ENCODE measurements at places on chromosomes 2 and 18.
A peak's percentile ranks its signal among the peaks of the same experiment; 100 is the strongest.

GRCh38 chr2:18200771-18201170 is 322.3 kb downstream of the KCNS3 start:
- DNase-seq, result no peak

GRCh38 chr2:208179028-208179609 is 10.7 kb downstream of the C2orf80 start:
- no peak for DNase-seq

- peak; percentile 63 for DNase-seq
Observed at GRCh38 chr2:191051825-191052778, 38.1 kb upstream of the STAT1 start.

- no peak for DNase-seq
Observed at GRCh38 chr2:175612280-175612679, 389.8 kb downstream of the LNPK start.

GRCh38 chr18:10792181-10792580 is 266.4 kb downstream of the NAPG start:
- DNase-seq, result no peak

DNA sequence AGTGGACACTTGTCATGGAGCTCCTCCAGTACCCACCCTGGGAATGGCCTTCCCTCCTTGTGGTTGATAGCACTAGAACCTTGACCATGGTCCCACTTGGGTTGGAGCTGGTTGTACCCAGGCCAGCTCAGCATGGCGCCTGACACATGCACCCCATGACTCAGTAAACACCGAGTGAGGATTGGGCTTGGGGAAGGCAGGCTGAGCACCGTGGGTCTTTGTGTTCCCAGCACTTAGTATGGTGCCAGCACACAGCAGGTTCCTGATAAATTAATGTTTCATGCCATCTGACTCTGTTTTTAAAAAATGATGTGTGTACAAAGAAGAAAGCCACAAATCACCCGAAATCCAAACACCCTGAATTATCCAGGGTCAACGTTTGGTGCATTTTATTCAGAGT is 69.8 kb downstream of the CIB4 start:
- no peak for DNase-seq

GRCh38 chr2:150166313-150167051 is 321.0 kb downstream of the RND3 start:
- DNase-seq, result no peak

GRCh38 chr2:20176760-20177159 is 48.2 kb downstream of the SDC1 start:
- no peak for DNase-seq

GRCh38 chr2:768451-768850 is 91.2 kb upstream of the TMEM18 start:
- no peak for DNase-seq

GRCh38 chr2:12543978-12544558 is 172.7 kb upstream of the TRIB2 start:
- DNase-seq, result no peak

DNA sequence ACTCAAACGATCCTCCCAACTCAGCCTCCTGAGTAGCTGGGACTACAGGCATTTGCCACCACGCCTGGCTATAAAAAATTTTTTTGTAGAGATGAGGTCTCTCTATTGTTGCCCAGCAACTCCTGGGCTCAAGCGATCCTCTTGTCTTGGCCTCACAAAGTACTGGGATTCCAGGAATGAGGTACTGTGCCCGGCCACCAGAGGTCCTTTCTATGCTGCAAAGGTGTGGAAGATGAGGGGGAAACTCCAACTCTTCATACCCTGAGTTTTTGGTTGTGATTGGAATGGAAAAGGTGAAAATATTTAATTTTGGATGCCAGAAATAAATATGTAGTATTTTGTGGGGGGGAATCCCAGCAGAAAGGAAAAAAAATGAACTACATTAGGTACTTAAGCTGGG is 36.0 kb downstream of the MRPL33 start:
- peak; percentile 15 for DNase-seq

GRCh38 chr2:121888189-121888557 is 132.7 kb downstream of the TSN start:
- DNase-seq, result peak; percentile 67

DNA sequence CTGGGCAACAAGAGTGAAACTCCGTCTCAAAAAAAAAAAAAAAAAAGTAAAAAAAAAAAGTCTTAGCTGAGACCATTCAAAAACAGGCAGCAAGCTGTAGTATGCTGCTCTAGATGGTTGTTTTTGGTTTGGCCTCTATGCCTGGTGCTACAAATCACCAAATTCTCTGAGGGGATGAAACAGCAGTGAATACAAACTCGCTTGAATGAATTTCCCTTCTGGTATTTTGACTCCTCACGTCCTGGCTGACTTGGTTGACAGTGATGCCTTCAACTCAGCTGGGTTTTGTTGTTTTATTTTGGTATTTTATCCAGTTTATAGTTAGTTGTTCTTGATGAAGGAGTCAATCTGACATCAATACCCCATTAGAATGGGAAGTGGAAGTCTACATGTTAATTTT is 3.3 kb upstream of the TCF7L1 start:
- no peak for DNase-seq

- DNase-seq, result no peak
Observed at GRCh38 chr2:85806358-85807118, 52.7 kb downstream of the ATOH8 start.

DNA sequence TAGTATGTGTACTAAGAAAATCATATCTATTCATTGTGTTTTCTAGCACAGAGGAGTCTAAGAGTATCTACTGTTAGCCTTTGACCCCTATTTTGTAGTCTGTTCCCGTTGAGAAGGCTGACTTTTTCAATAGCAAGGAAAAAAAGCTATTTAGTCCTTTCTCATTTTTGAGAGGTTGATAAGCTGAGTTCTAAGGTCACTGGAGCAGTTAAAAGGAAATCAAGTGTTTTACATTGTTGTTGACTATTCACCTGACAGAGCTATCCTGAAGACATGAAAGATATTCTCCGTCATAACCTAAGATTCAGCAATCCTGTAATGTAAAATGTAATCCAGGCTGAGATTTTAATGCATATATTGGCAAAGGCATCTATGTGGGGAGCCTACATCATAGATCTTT is 280.3 kb upstream of the NRP2 start:
- DNase-seq, result no peak

- no peak for DNase-seq
Observed at GRCh38 chr2:169110916-169111315, 41.6 kb downstream of the DHRS9 start.

DNA sequence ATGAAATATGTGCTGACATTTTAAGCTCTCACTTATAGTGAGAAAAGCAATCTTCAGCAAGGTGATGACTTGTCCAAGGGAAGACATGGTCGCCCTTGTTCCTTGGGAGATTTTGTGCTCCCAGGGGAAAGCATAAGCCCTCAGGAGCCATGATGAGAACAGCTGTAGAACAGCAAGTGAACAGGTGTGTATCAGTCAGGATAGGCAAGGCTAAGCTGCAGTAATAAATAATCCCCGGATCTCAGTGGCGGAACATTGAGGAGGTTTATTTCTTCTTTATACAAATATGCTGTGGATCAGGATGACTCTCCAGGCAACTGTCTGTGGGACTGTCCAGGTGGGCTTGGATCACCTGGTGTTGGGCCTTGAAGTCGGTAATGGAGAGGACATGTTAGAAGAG is 103.1 kb downstream of the MSH2 start:
- no peak for DNase-seq

GRCh38 chr2:171404719-171405118 is 29.1 kb downstream of the METTL8 start:
- no peak for DNase-seq

DNA sequence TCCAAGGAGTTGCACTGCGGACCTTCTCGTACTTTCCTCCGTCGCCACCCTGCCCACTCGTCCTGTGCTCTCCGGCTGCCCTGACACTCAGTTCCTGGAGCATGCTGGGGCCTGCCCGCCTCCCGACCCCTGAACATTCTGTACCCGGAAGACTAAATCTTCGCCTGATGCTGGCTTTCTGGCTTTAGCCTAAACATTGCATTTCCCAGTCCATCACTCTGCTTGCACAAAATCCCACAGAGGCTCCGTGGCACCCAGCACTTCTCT is 550 bp upstream of the SFXN5 start:
- no peak for DNase-seq

DNA sequence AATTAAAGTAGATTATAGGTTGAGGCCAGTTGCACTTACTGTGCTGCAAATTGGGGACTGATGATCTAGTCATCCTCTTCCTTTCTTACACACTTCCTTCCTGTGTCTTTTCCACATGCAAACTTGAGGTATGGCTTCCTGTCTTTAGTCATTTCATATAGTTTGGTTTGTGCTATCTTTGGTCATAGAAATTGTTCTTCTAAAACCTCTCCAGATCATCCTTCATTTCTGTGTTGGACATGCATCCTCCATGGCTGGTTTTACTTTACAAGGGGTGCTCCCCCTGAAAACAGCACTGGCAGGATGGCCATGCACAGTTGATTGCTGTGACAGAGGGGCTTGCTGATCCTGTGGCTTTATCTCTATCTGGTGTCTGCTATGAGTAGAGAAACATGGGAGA is 36.5 kb downstream of the MGAT5 start:
- no peak for DNase-seq

DNA sequence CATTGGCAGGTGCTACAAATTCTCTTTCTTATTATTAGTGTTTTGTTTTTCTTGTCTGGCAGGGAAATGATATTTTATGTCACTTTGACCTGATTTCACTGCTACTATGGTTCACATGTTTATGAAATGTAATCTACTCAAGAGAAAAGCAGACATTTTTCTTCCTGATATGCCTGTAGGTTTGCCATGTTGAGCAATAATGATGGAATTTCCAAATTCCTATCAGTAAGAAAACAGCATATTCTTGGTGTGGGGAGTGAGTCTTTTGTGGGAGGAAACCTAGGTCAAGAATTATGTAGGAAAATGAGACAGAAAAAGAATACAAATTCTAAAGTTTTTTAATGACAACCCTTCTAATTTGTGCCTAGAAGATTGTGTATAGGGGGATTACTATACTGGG is 356.4 kb downstream of the SLC4A3 start:
- no peak for DNase-seq

- peak; percentile 77 for DNase-seq
Observed at GRCh38 chr2:239399433-239399920, 1.3 kb downstream of the HDAC4 start.

- DNase-seq, result no peak
Observed at GRCh38 chr2:223084873-223085272, 32.9 kb downstream of the KCNE4 start.

DNA sequence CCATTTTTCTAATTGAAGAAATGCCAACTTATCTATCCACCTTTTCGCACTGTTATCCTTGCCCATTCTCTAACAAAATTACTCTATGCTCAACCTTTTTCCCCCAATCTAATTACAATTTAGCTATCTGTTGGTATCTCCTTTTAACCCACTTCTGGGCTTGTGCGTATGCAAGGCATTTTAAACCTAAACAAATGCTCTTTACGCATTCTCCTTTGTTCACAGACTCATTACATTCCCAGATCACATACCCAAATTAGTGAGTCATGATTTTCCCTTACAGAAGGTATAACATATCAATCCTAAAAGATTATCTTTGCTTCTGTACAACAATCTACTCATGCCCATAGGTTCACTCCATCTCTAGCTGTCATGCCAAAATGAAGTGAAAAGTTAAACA is 71.7 kb upstream of the LYPD1 start:
- no peak for DNase-seq

GRCh38 chr18:56161566-56162260 is 476.7 kb downstream of the TXNL1 start:
- no peak for DNase-seq

- DNase-seq, result no peak
Observed at GRCh38 chr18:42231284-42231683, 276.2 kb downstream of the PIK3C3 start.

- DNase-seq, result no peak
Observed at GRCh38 chr2:26670931-26671460, 21.5 kb upstream of the KCNK3 start.

DNA sequence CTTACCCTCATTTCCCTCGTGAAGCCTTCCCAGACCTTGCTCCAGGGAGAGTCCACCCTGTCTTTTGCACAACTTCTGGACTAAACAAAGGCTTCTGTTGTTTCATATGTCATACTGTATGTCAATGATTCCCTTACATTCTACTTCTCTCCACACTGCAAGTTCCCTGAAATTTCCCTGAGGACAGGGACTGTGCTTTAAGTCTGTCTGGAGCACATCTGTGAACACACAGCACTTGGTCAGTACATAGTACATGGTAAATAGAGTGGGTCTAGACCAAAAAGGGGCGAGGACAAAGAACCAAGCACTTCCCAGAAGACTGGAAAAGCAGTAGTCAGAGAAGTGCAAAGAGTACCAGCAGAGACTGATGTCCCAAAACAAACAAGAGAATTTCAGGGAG is 23.7 kb upstream of the IMPA2 start:
- no peak for DNase-seq

- no peak for DNase-seq
Observed at GRCh38 chr2:75379476-75380210, 180.3 kb upstream of the TACR1 start.

- no peak for DNase-seq
Observed at GRCh38 chr18:63444580-63444979, 22.3 kb upstream of the VPS4B start.

DNA sequence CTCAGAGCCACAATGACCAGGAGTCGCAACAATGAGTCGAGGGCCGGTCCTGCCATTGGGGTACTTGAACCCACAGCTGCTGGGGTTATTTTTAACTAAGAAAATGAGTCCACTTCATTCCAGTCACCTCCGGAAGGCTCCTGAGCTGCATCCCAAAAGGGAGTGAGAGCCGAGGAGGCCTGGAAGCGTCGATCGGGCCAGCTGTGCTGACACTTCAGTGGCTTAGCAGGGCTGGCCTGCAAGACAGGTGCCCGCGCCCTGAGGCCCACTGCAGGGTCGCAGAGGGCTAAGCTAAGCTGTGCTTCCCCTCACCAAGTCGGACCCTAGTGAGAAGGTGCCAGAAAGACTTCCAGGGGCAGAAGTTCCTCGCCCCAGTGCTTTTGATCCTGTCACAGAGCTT is 21.1 kb downstream of the TBC1D8 start:
- DNase-seq, result no peak

DNA sequence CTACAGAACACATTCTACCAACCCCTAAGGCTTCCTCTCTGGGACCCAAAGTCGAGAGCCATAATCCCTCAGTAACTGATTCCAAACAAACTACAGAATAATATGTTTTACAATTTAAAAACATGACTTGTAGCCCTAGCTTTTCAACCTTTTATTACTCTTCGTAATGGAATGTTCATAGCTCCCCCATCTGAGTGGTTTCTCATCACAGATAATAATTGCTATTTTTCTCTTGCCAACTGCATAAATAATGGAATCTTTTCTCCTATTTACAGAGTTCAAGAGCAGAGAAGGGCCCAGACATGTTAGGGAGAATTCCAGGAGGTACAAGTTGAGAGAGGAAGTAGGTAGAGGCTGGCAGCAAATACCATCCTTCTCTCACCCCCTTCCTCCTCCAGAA is 59.9 kb upstream of the CERS6 start:
- no peak for DNase-seq

Data from RPMI8226 (cell line).